Stimulated activated CD4-positive, alpha-beta T cell treated with anti-CD3 and anti-CD28 coated beads, Interleukin-4, amount 100 ng/mL, for 4 hours (primary cell): ENCODE measurements at places on chromosomes 5 and 9.

- DNase-seq: no peak
Measured at GRCh38 chr5:149069711-149070110, 6.8 kb upstream of the SH3TC2 start.

DNA sequence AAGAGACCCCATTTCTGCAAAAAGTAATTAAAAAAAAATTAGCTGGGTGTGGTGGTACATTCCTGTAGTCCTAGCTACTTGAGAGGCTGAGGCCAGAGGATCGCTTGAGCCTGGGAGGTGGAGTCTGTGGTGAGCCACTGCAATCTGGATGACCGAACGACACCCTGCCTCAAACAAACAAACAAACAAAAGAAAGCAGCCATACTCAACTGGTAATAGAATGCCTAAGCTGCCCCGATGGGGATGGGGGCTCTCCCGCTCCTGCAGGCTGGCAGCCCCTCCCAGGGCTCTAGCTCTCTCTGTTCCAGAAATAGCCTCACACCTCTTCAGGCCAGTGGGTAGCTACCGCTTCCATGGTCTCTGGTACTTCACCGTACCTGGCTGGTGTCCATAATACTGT is 241.8 kb downstream of the FANCC start:
- DNase-seq: no peak

- no peak for DNase-seq
Measured at GRCh38 chr9:114350636-114351401, 21.1 kb downstream of the ORM2 start.

- no peak for DNase-seq
Measured at GRCh38 chr9:18555105-18555883, 81.3 kb downstream of the ADAMTSL1 start.

DNA sequence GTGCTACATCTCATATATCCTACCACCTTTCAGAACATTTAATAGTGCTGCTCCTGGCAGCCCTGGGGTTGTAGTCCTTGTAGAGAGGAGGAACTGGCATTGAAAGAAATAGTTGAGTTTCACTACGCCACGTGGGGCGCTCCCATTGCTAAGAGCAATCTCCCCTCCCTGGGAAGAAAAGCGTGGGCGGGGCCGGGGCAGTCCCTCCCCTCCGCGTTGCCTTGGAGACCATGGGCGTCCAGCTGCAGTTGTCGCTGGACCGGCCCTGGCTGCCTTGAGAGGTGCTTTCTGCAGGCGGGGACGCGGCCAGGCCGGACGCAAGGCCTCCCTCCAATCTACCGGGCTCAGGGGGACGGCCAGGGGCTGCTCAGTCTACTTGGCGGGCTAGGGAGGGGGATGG is 368 bp upstream of the CCDC180 start:
- no peak for DNase-seq
